Right renal cortex interstitium (tissue), 3 donors: ENCODE measurements at places on chromosomes 3 and 15. TPM values are rescaled to one million over a fixed set of nuclear protein-coding genes. Genes with fewer than 3 reads are reported as not detected.

- DNase-seq, result no peak
Observed at GRCh38 chr3:46406443-46406787, 451 bp downstream of the CCR5AS start.

GRCh38 chr15:64622410-64623260, 152.8 kb downstream of the RBPMS2 start:
- no peak for DNase-seq

GRCh38 chr15:70517194-70517590, 246.2 kb downstream of the UACA start:
- DNase-seq, result no peak

GRCh38 chr3:15787526-15787925, 10.3 kb downstream of the ANKRD28 start:
- DNase-seq, result no peak

GRCh38 chr3:4665197-4665596, 172.0 kb downstream of the ITPR1 start:
- no peak for DNase-seq

GRCh38 chr3:39433642-39434041, 27.1 kb downstream of the RPSA start:
- DNase-seq, result no peak

DNA sequence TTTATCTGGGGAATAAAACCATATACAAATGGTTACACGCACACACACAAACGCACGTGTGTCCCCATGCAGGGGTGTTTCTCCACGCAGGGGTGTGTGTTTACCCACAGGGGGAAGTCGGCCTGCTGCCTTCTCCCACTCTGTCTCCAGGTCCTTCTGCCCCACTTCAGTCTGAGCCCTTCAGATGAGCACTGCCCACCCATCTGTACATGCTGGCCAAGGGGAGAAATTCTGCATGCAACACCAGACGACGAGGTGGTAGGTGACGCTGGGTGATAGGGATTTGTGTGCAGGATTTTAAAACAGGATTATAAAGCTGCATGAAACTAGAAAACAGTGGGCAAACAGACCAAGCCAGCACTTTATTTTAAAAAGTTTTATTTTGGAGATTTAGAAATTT, 122.5 kb downstream of the TJP1 start:
- no peak for DNase-seq

GRCh38 chr3:185405664-185406063, 42.7 kb downstream of the MAP3K13 start:
- no peak for DNase-seq

The SLC2A2 gene
- 17.3 TPM for polyA plus RNA-seq

The DNAJB11 gene
- 67.4 TPM for polyA plus RNA-seq
